ENCODE measurements at places on chromosomes 5 and 9.

DNA sequence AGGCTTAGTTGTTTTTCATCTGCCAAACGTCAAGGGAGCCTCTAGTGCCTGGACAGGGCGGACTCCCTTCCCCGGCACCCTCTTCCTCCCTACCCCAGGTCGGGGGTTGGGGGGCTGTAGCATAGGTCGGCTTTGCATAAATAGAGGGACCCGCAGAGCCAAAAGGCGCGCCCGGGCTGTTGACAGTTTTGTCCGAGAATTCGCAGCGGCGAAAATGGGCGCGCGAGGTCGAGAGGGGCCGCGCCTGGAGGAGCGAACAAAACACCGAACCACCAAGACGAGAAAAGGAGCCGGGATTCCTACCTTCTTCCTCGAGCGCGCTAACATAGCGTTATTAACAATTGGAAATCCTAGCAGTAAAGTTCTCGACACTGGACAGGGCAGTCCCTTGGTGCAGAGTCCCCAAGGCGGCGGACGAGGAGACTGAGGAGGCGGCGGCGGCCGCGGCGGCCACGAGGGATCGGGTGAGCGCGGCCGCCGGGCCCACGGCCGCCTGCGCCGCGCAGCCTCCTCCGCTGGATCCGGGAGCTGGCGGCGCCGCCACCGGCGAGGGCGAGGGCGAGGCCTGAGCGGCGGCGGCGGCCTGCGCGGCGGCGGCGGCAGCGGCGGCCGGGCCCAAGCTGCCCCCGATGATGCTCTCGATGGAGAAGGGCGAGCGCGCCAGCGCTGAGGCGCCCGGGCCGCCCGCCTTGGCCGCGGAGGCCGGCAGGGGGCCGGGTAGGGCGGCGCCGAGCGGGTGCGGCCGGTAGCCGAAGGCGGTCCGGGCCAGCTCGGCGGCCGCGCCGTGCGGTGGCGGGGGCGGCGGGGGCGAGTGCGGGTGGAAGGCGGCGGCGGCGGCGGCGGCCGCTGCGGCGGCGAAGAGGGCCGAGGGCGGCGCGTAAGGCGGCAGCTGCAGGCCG, 1.7 kb downstream of the FOXD1 start:
- DNase-seq = no peak

GRCh38 chr9:124695280-124695890, 75.7 kb downstream of the NR6A1 start:
- no peak for DNase-seq

GRCh38 chr9:127219520-127219919, 45.1 kb upstream of the GARNL3 start:
- DNase-seq = no peak

GRCh38 chr5:33329891-33330290, 110.9 kb upstream of the TARS1 start:
- no peak for DNase-seq

DNA sequence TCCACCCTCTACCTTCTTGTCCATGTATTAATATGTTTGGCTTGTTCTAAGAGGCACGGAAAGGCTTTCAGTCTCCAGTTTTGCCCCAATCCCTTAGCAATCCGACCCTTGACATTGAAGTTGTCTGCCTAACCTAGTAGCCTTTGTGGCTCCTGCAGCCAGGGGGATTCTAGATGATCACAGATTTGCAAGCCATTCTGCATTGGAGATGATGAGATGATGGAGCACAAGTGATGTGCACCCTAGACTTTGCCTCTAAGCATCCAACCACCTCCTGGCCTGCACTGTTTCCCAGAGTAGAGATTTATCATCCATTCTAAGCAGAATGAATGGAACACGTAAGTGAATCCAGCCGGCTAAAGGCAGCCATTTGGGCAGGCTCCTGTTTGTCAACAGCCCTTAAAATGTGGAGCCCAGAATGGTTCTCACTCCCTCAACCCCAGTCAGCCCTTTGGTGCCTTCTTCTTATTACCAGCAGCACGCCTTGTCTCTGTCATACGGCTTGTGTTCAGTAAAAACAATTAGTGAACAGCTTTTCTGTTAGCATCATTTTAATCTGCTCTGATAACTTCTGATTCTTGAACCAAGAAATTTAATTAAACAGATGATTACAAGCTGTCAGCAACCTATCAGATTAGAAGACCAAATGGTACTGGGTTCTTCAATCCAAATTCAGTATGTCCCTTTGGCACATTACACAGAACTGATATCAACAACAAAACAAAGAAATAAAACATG, 5.7 kb upstream of the TRAF1 start:
- DNase-seq = no peak

GRCh38 chr9:129703667-129704355, 38.4 kb downstream of the PRRX2 start:
- DNase-seq = no peak

DNA sequence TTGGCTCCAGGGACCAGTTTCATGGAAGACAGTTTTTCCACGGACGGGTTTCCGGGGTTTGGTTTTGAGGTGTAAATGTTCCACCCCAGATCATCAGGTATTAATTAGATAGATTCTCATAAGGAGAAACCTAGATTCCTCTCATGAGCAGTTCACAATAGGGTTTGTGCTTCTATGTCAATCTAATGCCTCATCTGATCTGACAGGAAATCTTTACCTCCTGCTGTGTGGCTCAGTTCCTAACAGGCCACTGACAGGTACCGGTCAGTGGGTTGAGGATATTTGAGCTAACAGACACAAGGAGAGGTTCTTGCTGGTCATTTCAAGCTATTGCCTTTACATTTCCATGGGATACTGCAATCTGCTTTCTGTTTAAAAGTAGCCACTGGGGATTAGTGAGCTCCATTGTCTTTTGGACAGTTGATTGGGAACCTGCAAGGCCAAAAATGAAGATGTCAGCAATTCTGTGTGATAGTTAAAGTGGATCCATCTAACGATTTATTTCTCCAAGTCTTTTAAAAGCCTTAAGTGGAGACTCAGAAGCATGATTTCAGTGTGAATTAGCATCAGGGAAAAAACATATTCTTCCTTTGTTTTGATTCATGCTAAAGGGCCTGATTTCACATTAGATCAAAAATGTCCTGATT, 38.6 kb downstream of the MRPS30 start:
- DNase-seq = no peak

DNA sequence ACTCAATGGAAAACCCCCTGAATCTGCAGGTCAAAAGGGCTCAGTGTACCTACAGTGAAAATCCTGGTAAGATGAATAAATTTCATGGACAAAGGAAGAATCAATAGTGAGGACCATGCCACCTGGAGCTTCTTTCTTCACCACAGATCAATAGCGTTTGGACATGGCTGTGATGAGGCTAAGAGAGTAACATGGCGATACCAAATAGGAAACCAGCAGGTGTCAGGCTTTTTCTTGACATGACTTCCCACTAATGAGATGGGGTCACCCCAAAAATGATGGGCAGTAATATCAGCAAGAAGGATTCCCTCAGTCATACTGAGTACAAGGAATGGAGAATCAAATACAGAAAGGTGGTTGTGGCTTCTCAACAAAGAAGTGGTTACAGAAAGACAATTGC, 208.5 kb upstream of the PLPPR1 start:
- no peak for DNase-seq

GRCh38 chr9:70411930-70412831, 2.3 kb downstream of the KLF9 start:
- no peak for DNase-seq

DNA sequence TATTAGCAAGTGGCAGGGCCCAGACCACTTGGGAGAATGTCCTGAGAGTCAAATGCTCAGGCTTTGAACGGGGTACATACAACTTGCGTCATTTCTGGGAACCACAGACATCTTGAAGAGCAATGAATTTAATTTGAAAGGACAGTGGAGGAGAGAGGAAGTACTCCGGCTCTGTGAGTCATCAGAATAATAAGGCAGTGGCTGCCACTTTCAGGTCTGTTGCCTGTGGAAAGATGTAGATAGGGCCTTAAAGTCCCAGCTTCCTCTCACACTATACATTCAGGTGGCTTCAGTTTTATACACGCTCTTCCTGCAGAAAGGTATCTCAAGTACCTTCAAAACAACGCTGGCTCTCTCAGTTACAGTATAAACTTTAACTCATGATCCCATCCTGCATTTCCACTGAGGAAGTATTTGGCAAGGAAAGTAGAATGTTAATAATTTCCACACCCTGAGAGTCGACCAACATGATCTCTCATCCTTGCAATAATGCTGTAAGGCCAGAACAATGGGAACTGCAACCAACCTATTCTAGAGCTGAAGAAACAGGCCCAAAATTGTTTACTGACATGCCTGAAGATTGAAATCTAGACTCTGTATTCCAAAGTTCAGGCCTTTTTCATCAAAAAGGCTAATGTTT, 6.8 kb upstream of the PRUNE2 start:
- DNase-seq = no peak

GRCh38 chr5:14444161-14444560, 137.4 kb upstream of the OTULINL start:
- no peak for DNase-seq

- no peak for DNase-seq
These were observed 244.8 kb upstream of the MPDZ start for GRCh38 chr9:13524245-13524644.

GRCh38 chr5:159161361-159162214, 47.8 kb downstream of the RNF145 start:
- DNase-seq = no peak

GRCh38 chr5:149581192-149581861, at the start of gene ARHGEF37:
ARHGEF37 (plus strand) TSS chr5:149581498; CDS start chr5:149597770, 16,272 bp downstream.
- DNase-seq = peak; percentile 80

GRCh38 chr5:73686912-73687311, 60.9 kb downstream of the ARHGEF28 start:
- no peak for DNase-seq

GRCh38 chr5:149775785-149776184, 45.7 kb downstream of the PPARGC1B start:
- no peak for DNase-seq

GRCh38 chr5:157740229-157740610, 3.3 kb upstream of the LSM11 start:
- DNase-seq = peak; percentile 37

- DNase-seq = no peak
These were observed 2.5 kb downstream of the FLT4 start for GRCh38 chr5:180646963-180647305.

- DNase-seq = no peak
These were observed 5.8 kb upstream of the NKD2 start for GRCh38 chr5:1002836-1003235.

- no peak for DNase-seq
These were observed 224.7 kb downstream of the GDNF start for GRCh38 chr5:37615184-37615583.

- DNase-seq = no peak
These were observed 82.7 kb upstream of the SPOCK1 start for GRCh38 chr5:137581776-137582175.

DNA sequence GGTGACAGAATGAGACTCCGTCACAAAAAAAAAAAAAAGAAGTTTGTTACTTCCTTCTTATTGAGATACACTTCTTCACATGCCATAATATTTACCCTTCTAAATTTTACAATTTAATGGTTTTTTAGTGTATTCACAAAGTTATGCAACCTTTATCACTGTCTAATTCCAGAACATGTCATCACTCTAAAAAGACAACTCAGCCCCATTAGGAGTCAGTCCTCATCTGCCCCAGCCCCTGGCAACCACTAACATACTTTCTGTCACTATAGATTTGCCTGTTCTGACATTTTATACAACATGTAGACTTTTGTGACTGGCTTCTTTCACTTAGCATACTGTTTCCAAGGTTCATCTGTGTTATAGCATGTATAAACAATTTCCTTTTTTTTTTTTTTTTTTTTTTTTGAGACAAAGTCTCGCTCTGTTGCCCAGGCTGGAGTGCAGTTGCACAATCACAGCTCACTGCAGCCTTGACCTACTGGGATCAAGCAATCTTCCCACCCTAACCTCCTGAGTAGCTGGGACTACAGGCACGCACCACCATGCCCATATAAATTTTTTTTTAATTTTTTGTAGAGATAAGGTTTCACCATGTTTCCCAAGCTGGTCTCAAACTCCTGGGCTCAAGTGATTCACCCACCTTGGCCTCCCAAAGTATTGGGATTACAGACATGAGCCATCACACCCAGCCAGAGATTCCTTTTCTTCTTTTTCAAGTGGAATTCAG, 18.0 kb downstream of the AQP3 start:
- no peak for DNase-seq

GRCh38 chr9:15219546-15219945, 87.5 kb downstream of the TTC39B start:
- DNase-seq = no peak

- no peak for DNase-seq
These were observed 59.1 kb downstream of the HMHB1 start for GRCh38 chr5:143870871-143871632.

DNA sequence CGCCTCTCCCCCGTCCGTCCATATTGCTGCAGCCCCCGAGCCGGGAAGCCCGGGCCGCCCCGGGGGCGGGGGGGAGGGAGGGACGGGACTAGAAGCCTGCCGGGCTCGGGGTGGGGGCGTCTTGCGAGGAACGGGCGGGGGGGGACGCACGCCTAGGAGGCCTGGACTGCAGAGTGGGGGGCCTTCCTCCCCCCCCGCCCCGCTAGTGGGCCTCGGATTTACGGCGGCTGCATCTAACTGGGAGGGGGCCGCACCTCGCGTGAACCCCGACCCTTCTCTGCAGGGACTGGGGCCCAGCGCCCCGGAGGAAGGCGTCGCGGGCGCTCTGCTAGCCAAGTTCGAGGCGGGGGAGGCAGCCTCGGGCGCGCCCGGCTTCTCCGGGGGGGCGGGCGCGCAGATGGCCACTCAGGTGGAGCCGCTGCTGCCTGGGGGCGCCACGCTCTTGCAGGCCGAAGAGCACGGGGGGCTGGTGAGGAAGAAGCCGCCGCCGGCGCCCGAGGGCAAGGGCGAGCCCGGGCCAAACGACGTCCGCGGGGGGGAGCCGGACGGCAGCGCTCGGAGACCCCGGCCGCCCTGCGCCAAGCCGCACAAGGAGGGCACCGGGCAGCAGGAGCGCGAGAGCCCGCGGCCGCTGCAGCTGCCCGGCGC, at the start of gene LARP1:
TSS of gene LARP1 (plus strand) at position 17 of the 648 bp plus-strand sequence. CDS start at position 398, 381 bp downstream.
- peak; percentile 46 for DNase-seq

- no peak for DNase-seq
These were observed 140.1 kb upstream of the KCNN2 start for GRCh38 chr5:114221807-114222206.

DNA sequence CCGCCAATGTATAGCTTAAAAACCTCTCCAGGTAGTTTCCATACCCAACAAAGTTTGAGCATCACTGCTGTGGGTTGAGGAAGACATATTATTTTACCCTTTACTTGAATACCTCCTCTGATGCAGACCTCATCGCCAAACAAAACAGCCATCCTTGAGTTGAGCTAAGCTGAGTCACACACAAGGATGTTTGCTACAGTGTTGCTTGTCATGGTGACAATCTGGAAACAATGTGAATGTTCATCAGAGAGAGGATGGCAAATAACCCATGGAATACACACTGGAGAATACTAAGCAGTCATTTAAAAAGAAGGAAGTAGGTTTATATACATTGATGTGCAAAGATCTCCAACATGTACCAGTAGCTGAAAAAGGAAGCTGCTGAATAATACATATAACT, 41.1 kb upstream of the TCF7 start:
- no peak for DNase-seq

DNA sequence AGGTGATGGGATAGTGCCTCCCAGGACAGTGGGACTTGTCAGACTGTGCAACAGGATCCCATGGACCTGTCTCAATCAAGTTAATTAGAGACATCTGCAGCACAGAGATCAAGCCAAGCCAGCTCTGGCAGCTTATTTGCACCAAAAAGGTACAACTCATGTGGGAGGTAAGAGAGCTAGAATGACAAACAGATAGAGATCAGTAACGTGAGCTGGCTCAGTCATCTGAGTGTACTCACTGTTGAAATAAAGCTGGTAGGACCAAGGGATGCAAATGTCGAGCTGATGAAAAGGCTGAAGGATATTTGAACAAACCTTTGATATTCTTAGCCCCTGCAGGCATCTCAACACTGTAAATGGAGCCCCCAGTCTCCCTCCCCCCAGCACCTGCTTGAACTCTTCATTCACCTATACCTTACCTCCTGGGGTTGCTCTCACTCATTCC, 198.1 kb downstream of the EFNA5 start:
- DNase-seq = peak; percentile 27

All from NCI-H345 (cell line).